Stimulated activated CD4-positive, alpha-beta T cell treated with anti-CD3 and anti-CD28 coated beads, TNF-alpha, amount 100 ng/mL, for 1 hour (primary cell): ENCODE measurements at places on chromosomes 3 and 15.

DNA sequence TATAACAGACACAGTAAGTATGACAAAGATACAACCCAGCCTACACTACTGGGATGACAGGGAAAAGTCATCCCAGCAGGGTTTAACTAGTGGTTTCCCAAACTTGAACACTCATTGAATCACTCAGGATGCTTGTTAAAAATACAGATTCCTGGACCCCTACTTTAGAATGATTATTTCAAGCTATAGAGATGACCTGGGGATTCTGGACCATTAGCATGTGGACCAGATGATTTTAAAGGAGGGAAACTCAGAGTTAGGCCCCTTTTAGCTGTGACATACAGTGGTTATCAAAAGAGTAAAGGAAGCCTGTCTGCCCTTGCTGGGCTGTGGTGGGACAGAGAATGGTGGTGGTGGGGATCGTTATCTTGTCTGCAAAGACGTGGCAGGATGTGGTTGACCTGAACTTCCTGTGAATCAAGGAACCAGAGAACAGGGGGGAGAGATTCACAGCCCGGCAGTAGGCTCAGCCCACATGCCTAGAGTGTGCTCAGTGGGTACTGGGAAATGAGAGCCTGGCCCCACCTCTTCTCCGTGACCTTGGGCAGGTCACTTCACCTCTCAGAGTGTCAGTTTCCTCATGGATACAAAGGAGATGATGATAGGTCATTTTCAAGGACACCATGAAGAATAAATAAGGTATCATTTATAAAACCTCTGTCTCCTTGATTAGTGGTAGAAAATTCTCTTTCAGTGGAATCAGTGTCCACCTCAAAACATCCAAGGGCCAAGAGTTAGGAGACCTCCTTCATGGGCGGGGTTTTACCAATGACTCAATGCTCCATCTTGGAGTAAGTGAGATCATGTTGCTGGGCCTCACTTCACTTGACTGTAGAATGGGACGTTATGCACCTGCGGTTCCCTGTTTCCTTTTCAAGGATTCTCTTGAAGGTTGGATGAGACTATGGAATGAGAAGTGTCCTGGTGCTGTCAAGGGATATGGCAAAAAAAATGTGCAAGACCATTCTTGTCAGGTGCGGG lies 306.5 kb downstream of the RPLP1 start:
- DNase-seq: peak; percentile 80

DNA sequence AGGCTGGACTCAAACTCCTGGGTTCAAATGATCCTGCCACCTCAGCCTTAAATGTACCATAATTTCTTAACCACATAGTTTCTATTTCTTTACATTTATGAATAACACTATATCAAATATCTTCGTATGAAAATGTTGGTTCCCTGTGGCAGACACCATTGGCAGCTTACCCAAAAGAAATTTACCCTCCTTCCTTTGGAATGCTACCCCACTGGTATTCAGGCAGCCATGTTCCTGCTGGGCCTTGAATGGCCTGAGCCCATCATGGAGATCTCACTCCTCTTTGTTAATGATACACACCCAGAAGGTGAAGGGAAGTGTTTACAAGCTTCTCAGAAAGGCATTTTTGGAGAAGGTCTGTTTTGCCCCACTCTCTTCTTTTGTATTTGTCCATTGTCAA lies 94.3 kb upstream of the RNF7 start:
- no peak for DNase-seq

GRCh38 chr3:66280304-66280703 lies 59.5 kb downstream of the SLC25A26 start:
- DNase-seq: no peak

- no peak for DNase-seq
These were observed 257.7 kb upstream of the PEX5L start for GRCh38 chr3:180294282-180295027.

- no peak for DNase-seq
These were observed 101.2 kb downstream of the CHSY1 start for GRCh38 chr15:101150723-101151040.

GRCh38 chr3:65748326-65748725 lies 290.4 kb downstream of the MAGI1 start:
- DNase-seq: no peak
